Upper lobe of right lung (tissue), 1 donor: ENCODE measurements at places on chromosomes 2 and 18.

GRCh38 chr2:24026233-24026632 is 16.3 kb downstream of the MFSD2B start:
- no peak for DNase-seq

DNA sequence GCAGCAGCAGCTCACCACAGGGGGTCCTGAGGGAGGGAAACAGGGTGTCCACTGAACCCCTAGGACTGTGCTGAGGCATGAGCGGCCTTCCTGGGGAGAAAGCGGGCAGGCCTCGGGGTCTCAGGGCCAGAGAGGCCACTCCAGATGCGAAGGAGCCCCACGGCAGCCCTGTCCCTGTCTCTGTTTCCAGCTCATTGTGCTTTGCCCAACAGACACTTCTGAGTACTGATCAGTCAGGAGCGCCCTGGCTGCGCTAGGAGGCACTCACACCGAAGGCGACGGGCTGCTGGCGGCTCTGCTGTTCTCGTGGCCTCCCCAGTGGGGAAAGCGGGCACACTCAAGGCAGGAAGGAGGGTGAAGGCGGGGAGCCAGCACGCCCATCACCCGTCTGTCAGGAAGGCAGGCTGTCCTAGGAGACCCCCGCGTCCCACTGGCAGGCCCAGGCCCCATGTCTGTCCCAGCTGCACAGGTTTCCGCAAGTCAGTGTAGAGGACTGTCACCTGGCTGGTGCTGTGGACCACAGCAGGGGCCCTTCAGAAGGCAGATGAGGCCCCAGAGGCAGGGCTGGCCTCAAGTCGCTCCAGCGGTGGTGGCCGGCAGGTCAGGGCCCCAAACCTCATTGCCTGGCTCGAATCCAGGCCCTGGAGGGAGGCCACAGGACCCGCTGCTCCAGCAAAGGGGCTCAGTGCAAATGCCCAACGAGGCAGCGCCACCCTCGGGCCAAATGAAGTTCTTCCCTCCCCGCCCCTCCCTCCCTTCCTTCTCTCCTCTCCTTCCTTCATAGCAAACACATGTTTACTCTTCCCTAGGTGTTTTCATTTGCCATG is 6.8 kb downstream of the ESPNL start:
- peak; percentile 61 for DNase-seq

- peak; percentile 46 for DNase-seq
Observed at GRCh38 chr2:130152816-130153595, 8.1 kb upstream of the CCDC74B start.

GRCh38 chr2:105645031-105645937 is 99.4 kb upstream of the NCK2 start:
- no peak for DNase-seq

DNA sequence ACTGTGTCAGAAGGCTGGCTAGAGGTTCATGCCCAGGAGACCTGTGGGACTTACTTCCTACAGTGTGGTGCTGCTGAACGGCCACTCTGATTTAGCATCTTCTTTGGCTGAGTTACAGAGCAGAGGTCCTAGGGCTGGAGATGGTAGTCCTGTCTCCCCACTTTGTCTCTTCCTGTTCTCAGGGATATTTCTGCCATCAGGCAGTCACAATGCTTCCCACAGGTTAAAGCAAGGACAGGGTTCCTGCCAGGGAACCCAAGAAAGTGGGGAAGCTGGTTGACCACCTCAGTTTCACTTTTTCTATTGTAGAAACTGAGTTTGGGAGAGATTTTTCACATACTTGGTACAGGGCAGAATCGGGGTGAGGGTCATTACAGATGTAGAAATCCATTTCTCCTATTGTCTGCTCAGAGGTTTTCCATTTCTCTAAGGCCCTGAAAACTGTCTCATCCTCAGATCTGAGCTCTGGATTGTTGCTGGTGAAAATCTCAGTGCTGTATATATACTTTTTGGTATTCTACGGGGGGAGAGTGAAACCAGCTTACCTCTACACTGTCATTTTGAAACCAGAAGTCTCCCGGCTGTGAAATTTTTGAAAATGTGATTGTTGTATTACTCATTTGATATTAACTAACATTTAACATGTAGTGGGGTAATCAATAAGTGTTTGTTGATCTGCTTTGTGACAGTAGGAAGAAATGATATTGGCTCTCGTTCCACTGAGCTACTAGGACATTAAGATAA is 37.0 kb upstream of the MEP1B start:
- DNase-seq, result no peak

GRCh38 chr2:25939257-25939668 is 43.0 kb downstream of the KIF3C start:
- no peak for DNase-seq

- no peak for DNase-seq
Observed at GRCh38 chr2:112031473-112032223, 23.4 kb upstream of the TMEM87B start.

DNA sequence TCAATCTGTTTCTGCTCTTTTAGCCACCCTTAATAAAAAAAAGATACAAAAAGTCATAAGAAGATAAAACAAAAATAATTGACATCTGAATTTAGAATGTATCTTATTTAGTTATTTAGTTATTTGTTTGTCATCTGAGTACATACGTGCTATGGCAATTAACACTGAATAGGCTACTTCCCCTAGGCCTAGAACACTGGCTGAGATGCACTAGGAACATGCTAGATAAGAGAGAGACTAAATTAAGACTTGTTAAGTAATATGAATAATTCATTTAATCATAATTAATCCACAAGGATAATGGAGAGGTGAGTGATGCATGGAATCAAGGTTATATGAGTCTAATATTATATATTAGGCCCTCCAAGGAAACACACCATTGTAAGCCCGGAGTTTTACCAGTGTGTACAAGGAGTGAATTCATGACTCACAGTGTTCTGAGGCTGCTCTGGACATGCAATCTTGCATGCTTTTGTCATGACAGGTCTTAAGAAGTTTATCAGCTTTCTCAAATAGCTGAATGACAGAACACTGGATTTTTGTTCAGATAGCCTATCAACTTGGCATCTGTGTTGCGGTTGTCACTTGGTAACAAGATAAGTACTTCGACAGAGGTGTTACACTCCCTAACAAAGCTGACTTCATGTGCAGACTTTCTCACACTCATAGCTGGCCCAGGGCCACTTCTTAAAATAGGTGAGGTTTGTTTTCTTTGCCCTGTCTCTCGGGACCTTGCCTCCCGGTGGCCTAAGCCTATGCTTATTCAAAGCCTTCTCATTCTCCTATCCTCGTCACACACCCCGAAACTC is 5.0 kb upstream of the SERPINB2 start:
- no peak for DNase-seq

DNA sequence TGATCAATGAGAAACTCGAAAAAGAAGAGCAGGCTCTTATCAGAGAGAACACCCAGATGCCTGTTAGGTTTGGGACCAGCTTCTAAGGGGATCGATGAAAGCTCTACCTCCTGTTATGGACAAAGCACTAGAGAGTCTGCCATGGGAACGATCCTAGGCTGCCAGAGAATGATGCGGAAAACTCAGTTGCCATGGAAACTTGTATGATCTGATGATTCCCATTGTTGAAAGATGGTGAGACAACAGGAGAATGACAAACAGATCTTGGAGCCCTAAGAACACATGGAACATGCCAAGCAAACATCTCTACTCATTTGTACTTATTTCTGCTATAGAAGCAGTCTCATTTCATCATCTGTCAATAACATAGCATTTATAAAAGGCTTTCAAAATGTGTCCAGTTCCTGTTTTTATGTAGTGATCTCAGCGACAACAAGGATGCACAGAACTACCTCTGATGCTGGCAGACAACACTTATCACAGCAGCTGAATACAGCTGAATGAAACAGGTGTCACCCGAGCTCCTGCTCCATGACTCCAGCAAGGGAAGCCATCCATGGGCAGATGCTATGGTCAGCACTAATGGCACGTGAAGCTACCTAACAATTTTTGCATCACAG is 59.6 kb downstream of the NCKAP5 start:
- DNase-seq, result no peak

GRCh38 chr2:239636808-239637207 is 236.0 kb upstream of the HDAC4 start:
- DNase-seq, result no peak

DNA sequence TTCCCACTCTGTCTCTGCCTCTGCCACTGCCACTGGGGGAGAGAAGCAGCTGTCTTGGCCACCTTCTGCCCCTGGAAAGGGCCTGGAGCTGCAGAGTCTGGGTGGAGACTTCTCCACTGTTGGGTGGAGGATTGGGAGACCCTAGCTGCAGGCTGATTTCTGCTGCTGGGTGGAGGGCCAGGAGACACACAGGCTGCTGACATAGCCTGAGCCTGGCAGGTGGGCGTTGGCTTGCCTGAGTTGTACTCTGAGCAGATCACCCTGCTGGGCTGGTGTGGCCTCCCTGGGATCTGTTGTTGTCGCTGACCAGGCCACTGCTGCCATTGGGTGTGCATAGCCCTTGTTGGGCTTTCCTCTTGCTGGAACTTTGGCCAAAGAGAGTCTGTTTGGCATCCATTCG is 64.3 kb downstream of the ARHGEF4 start:
- no peak for DNase-seq

GRCh38 chr18:80175451-80176204 is 66.6 kb downstream of the ADNP2 start:
- peak; percentile 51 for DNase-seq

- peak; percentile 46 for DNase-seq
Observed at GRCh38 chr2:239180526-239181073, 220.2 kb downstream of the HDAC4 start.
